GM20000 (cell line): ENCODE measurements at places on chromosomes 1 and 21.

DNA sequence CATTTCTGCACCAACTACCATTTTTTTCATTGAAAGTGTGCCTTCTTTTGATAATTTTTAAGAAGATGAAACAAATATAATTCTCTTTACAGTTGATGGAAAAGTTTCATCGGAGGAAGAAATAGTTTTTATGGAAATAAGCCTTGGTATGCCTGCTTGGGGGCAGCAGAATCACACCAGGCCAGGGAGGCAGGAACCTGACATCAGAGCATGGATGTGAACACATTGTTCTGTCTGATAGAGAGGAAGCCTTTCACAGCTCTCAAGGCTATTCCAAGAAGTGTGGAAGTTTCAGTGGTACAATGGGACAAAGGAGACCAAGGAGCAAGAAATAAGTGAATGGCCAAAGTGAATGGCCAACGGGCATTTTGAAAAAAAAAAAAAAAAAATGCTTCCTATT is 162.2 kb upstream of the KCNK2 start:
- DNase-seq: no peak

- DNase-seq: no peak
Observed at GRCh38 chr1:15703562-15703961, 19.4 kb downstream of the PLEKHM2 start.

DNA sequence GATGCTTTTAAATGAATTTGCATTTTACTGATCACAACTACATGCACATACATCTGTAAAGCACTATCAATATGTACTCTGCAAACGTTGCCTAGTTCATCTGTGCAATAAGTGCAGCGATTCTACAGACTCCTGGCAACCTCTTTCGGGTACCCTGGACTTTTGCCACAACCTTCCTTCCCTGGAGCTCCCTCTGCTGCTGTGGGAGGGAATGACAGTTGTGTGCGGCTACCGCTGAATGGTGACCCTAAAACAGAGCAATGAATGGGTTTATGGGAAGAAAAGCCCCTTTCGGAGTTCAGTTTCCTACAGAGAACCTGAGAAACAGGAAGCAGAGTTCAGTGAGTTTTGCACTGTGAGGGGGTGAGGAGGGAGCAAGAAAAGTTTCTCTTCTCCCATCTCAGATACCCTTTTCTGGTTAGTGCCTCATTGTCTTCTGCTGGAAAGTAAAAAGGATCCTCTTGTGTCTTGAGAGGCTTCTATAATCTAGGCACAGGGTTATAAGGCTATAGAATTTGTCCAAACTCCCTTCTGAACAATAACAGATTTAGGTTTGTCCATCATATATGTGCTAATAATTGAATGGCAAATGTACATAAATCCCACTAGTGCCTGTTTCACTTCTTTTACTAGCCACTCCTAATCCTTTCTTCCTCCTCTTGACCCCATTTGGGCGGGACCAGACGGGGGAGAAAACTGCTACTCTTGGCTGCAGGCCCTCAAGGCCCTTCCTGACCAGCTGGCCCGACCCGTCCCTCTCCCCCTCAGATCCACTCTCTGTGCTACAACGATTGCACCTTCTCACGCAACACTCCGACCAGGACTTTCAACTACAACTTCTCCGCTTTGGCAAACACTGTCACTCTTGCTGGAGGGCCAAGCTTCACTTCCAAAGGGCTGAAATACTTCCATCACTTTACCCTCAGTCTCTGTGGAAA is 19.8 kb upstream of the SARS1 start:
- DNase-seq: peak; percentile 76

DNA sequence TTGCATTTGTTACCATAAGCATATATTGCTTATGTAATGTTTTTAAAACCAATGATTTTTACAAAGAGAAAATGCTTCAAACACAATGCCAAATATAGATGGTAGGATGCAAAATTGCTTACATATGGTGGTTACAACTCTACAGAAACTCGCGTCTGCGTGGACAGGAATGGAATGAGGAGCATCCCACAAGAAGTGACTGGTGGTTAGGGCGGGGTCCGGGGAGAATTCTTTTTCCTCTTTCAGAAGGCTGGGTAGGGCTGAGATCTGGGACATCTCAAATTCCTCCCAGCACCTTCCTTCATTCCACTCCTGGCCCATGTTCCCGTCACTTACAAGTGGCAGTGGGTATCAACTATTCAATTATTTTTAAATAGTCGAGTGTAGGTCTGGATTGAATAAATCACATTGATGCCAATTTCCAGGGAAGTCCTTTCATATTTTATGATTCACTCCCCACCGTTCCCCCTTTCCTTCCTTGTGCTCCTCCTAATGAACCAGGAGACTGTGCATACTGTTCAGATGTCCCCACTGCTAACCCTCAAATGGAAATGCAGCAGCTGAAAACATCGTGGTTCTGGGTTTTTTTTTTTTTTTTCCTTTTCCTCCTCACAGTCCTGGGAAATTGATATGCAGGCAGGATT is 174.5 kb upstream of the POU3F1 start:
- DNase-seq: no peak

DNA sequence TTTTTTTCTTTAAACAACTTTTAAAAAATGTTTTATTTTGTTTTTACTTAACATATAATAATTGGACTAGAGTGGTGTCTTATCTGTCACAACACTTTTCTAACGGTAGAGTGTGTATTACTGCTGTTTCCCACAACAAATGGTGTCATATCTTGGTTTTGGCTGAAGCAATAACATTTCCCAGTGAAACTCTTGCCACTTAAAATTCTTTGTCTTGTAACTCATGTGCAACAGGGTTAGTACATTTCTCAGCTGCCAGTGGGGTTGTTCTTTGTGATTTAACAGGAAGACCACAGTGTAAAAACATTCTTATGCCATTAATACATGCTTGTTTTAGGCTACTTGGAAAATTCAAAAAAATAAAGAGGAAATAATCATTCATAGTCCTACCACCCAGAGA is 43.5 kb downstream of the ALPL start:
- no peak for DNase-seq

GRCh38 chr1:46526691-46527291 is 24.7 kb downstream of the KNCN start:
- no peak for DNase-seq

GRCh38 chr1:34685225-34685624 is 69.6 kb upstream of the GJB5 start:
- no peak for DNase-seq

DNA sequence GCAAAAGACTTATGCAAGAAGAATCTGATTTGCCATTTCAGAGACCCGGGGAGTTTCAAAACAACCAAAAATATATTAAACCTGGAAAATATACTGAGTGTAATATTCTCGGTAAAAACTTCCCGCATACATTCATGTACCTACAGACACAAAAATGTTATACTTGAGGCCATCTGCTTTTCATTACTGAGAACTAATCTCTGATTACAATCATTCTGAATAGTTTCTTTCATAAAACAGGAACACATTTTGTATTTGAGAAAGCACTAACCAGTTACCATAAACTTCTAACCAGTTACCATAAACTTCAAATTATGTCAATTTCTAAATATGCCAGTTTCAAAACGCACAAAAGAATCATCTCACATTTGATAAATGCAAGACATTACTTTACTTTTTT is 7.8 kb downstream of the ZNHIT6 start:
- no peak for DNase-seq

DNA sequence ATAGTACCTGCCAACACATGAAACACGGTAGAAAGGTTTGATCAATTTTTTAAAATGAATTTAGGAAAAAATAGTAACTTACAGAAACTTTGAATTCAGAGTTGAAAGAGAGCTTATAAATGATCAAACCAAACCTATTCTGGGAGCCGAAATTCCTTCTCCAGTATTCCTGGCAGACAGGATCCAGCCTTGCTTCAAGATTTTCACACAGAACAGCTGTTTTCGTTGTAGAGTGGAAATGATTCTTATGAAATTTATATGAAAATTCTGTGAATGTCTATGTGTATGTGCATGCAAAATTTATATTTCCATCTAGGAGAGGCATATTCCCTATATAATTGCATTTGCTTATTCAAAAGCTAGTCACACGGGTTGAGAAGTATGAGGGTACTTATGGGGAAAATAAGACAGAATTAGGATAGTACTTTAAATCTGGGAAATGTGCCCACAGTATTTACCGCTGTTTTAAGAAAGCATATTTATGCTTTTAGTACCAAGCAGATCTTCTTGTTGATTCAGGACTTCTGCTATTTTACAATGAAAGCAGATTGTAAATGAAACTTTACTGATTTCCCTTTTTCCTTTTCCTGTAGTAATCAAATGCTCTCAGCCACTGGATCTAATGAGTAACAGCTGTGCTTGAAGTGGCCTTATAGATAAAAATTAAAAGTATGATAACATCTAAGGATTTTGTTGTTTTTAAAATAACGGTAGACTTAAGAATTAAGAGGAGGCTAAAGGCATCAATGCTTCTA is 30.4 kb downstream of the PRRX1 start:
- no peak for DNase-seq

DNA sequence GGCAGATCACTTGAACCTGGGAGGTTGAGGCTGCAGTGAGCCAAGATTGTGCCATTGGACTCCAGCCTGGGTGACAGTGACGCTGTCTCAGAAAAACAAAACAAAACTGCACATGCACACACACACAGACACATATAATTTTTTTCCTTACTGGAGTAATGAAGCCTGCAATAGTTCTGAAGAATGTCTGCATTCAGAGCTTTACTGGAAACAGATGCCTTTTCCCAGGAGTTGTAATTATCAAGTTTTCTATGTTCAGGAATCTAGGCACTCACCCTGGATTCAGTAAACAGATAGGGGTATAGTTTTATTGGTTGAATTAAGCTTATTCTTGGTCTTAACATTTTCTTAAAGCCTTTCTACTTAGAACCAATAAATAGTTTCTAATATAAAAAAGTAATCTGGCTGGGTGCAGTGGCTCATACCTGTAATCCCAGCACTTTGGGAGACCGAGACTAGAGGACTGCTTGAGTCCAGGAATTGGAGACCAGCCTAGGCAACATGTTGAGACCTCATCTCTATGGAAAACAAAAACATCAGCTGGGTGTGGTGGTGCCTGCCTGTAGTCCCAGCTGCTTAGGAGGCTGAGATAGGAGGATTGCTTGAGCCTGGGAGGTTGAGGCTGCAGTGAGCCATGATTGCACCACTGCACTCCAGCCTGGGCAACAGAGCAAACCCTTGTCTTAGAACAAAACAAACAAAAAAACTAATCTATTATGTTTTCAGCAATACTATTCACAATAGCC is 15.8 kb downstream of the SPEN start:
- DNase-seq: no peak

DNA sequence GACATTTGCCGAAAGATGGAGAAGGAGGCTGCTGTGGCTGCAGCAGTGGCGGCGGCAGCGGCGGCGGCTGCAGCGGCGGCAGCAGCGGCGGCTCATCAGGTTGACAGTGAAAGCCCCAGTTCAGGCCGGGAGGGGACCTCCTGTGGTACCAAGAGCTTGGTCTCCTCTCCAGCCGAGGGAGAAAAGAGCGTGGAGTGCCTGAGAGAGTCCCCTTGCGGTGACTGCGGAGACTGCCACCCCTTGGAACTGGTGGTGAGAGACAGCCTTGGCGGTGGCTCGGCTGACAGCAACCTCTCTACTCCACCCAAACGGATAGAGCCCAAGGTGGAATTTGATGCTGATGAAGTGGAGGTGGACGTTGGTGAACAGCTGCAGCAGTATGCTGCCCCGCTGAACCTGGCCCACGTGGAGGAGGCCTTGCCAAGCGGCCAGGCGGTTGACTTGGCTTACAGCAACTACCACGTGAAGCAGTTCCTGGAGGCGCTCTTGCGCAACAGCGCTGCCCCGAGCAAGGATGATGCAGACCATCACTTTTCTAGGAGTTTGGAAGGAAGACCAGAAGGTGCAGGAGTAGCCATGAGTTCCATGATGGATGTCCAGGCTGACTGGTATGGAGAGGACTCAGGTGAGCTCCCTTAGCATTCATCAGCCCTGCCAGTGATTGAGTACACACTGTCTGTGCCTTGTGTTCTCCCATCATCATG is 6.3 kb downstream of the ZBTB8B start:
- peak; percentile 35 for DNase-seq

DNA sequence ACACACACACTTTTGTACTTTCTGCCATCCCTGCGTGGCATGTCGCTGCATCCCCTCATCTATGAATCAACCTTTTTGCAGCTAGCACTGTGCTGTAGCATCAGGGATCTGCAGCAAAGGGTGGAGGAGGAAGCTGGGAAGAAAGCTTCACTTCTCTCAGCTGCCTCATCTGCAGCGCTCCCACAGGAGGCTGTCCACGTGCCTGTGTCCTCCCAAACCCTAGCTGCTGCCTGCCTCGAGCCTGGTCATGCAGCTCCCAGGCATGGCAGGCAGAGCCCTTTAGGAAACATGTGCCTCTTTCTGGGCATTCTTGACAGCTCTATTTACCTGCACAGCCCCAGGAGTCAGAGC is 262.1 kb upstream of the SGIP1 start:
- DNase-seq: no peak

GRCh38 chr1:118032883-118033282 is 103.3 kb downstream of the WDR3 start:
- no peak for DNase-seq

- DNase-seq: no peak
Observed at GRCh38 chr21:39613041-39613934, 548 bp downstream of the B3GALT5 start.
